CD4-positive, alpha-beta T cell treated with Interleukin-6 at 100 ng/mL for 8 hours (primary cell): ENCODE measurements at places on chromosomes 1 and 21.

DNA sequence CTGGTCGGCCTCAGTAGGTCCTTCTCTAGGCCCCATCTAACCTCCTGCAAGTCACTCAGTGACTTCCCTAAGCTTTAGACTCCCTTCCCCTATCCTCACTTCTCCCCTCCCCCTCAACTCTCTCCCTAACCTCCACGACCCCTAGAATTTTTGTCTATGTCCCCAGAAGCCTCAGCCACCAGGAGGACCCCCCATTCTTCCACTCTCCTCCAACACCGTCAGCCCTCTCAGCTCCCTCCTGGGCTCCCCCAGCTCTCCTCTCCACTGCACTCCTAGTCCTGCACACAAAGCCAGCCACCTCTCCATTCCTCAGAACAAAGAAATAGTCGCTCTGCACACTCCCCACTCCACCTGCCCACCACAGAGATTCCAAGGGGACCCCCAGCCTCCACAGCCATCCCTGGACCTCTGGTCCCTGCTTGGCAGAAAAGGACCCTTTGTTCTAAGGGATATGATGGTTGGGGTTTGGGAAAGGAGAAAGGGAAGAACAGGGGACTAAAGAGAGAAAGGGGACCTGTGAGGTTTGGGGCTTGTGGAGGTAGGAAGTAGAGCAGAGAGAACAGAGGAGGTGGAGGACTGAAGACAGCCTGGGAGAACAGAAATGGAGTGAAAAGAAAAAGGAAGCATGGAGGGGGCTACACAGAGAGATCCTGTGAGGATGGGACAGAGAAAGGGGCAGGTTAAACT is 2.8 kb downstream of the ARHGEF2 start:
- no peak for DNase-seq

GRCh38 chr1:178713259-178713658 is 11.8 kb upstream of the RALGPS2 start:
- no peak for DNase-seq

GRCh38 chr21:35197191-35197590 is 148.1 kb upstream of the RUNX1 start:
- DNase-seq: no peak

- DNase-seq: no peak
Observed at GRCh38 chr1:62516600-62516999, 79.8 kb downstream of the USP1 start.

DNA sequence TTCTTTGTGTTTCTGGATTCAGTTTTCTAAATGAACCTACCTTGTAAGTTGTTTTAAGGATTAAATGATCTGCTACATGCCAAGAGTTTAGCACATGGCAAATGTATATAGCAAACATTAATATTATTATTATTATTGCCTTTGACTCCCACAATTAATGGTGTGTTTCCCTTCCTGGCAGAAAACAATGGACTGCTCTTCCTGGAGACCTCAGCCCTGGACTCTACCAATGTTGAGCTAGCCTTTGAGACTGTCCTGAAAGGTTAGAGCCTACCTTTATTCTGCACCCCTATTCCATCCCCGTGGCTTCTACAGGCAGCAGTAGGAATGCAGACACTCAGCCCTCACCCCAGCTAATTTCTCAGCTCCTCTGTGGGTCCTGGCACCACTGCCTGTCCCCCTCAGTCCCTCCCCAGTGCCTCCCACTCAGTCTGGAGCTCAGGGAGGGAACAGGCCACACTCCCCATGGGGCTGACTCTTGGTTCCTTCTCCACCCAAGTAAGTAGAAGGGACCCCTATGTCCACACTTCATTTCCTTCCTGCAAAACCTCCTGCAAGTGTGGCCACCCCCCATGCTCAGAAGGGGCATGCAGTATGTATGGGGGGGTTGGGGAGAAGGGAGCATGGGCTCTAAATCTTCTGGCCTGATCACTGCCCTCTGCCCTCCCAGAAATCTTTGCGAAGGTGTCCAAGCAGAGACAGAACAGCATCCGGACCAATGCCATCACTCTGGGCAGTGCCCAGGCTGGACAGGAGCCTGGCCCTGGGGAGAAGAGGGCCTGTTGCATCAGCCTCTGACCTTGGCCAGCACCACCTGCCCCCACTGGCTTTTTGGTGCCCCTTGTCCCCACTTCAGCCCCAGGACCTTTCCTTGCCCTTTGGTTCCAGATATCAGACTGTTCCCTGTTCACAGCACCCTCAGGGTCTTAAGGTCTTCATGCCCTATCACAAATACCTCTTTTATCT is 8.8 kb downstream of the RAB25 start:
- DNase-seq: no peak

GRCh38 chr21:44896561-44897286 is 23.2 kb upstream of the PTTG1IP start:
- no peak for DNase-seq

DNA sequence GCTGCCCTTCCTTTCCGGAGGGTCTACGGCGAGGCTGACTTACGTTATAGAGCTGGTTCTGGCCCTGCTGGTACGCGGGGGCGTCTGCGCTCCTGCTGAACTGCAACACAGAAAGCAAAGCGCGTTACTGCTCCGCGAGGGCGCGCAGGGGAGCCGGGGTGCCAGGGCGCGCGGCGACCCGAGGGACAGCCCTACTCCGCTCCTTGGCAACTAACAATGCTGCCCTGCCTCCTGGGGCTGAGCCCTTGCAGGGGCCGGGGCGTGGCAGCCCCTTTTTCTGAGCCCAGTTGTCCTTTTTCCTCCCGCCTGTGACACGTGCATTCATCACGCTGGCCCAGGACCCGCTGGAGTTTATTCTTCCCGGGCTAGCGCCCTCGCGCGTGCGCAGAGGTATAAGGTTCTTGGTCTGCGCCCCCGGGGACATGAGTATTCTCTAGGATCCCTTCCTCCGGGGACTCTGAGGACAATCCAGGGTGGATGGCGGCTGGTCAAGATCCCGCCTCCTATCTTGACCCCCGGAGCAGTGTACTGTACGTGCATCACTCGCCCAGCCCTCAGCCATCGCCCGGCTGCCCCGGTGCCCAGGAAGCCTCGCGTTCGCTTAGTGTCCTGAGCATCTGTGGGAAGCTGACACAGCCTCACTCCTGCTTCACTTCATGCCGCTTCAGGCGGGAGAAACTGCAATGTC is 78.9 kb downstream of the CD247 start:
- DNase-seq: no peak
